ENCODE measurements at places on chromosomes 7 and 10. TPM values are rescaled to one million over a fixed set of nuclear protein-coding genes. Genes with fewer than 3 reads are reported as not detected.

The KCNH2 gene
- total RNA-seq, result 2.6 TPM

The AMPH gene
- total RNA-seq, result 0.26 TPM

The IGFBP3 gene
- 19.0 TPM for total RNA-seq

The ABCB1 gene
- 27.1 TPM for total RNA-seq

The CFAP43 gene
- total RNA-seq, result not detected

The AEBP1 gene
- total RNA-seq, result 7.8 TPM

The PNLIPRP1 gene
- total RNA-seq, result not detected

The UPK3B gene
- 2.7 TPM for total RNA-seq

The TACR2 gene
- not detected for total RNA-seq

The OR2A1 gene
- total RNA-seq, result not detected

The FAM185A gene
- 11.1 TPM for total RNA-seq

The CXCL12 gene
- not detected for total RNA-seq

The CAMK2B gene
- not detected for total RNA-seq

The TLL2 gene
- not detected for total RNA-seq

The DNA2 gene
- total RNA-seq, result 5.4 TPM

The PTPN20 gene
- total RNA-seq, result 1.9 TPM

The NKX1-2 gene
- not detected for total RNA-seq

The SPDYE1 gene
- 0.17 TPM for total RNA-seq
